ENCODE measurements at places on chromosomes 13 and 19. TPM values are rescaled to one million over a fixed set of nuclear protein-coding genes. Genes with fewer than 3 reads are reported as not detected.

The ZNF729 gene
- polyA plus RNA-seq: not detected

The PNMA8B gene
- 4.1 TPM for polyA plus RNA-seq

The FFAR2 gene
- not detected for polyA plus RNA-seq

The RFX1 gene
- polyA plus RNA-seq: 3.3 TPM

The IL12RB1 gene
- not detected for polyA plus RNA-seq

The NKG7 gene
- polyA plus RNA-seq: 0.25 TPM

The ZNF541 gene
- polyA plus RNA-seq: not detected

The CEACAM20 gene
- polyA plus RNA-seq: not detected

The KLK8 gene
- polyA plus RNA-seq: not detected

The NOTCH3 gene
- polyA plus RNA-seq: 28.5 TPM

The NCAN gene
- polyA plus RNA-seq: not detected

The EGLN2 gene
- 122 TPM for polyA plus RNA-seq

The LAIR2 gene
- polyA plus RNA-seq: not detected

The PPAN gene
- 42.9 TPM for polyA plus RNA-seq

The FLT3LG gene
- polyA plus RNA-seq: 2.6 TPM

The PIP5K1C gene
- polyA plus RNA-seq: 21.8 TPM

The EPN1 gene
- 173 TPM for polyA plus RNA-seq

The ERICH6B gene
- polyA plus RNA-seq: 1.5 TPM

The GRK1 gene
- polyA plus RNA-seq: 0.13 TPM

The DZIP1 gene
- polyA plus RNA-seq: 6.4 TPM

The RNF225 gene
- not detected for polyA plus RNA-seq

The VSIG10L gene
- 9.1 TPM for polyA plus RNA-seq

The CERS1 gene
- polyA plus RNA-seq: 29.3 TPM

The SBNO2 gene
- 6.8 TPM for polyA plus RNA-seq

The ZNF780A gene
- polyA plus RNA-seq: 8.5 TPM
